ENCODE measurements at places on chromosomes 5 and 9.

DNA sequence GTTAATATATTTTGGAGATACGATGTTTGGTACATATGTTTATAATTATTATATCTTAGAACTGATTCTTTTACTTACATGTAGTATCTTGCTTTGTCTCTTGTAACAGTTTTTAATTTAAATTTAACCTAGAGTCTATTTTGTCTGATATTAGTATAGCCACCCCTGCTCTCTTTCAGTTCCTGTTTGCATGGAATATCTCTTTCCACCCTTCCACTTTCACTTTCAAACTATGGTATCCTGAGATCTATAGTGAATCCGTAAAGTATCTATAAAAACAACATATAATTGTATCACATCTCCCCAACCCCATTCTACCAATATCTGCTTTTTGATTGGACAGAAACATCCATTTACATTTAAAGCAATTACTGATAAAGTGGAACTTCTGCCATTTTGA is 7.2 kb downstream of the IRGM start:
- peak; percentile 46 for DNase-seq

GRCh38 chr9:99787556-99787955 is 34.1 kb upstream of the NR4A3 start:
- peak; percentile 53 for DNase-seq

- DNase-seq: no peak
These were observed 245.5 kb downstream of the AUH start for GRCh38 chr9:91116211-91116610.

- DNase-seq: no peak
These were observed 18.9 kb upstream of the IQGAP2 start for GRCh38 chr5:76384189-76384588.

DNA sequence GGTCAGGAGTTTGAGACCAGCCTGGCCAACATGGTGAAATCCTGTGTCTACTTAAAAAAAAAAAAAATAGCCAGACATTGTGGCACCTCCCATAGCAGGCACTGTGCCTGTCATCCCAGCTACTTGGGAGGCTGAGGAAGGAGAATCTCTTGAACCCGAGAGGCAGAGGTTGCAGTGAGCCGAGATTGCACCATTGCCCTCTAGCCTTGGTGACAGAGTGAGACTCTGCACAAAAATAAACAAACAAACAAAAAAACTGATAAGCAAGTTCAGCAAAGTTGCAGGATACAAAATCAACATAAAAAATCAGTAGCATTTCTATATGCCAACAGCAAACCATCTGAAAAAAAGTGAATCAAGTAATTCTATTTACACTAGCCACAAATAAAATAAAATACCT is 64.8 kb upstream of the TTC23L start:
- no peak for DNase-seq

DNA sequence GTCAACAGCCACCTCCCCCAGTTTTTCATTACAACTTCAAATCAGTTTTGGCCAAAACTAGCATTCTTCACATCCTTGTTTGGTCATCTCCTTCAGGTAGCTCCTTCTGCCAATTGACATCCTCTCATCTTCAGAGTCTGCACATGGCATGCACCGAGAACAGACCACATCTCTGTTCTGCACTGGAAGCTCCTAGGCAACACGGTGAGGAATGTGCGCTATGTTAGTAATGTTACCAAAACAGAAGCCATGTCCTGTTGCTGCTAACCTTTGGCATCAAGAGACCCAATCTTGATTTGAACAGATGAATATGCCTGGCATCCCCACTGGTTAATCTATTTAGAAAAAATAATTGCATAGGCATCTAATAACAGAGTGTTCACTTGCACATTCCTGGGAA is 5.1 kb upstream of the HK3 start:
- DNase-seq: no peak

- no peak for DNase-seq
These were observed 16.7 kb downstream of the EQTN start for GRCh38 chr9:27280249-27280648.

GRCh38 chr5:90571147-90571773 is 12.7 kb downstream of the ADGRV1 start:
- no peak for DNase-seq

DNA sequence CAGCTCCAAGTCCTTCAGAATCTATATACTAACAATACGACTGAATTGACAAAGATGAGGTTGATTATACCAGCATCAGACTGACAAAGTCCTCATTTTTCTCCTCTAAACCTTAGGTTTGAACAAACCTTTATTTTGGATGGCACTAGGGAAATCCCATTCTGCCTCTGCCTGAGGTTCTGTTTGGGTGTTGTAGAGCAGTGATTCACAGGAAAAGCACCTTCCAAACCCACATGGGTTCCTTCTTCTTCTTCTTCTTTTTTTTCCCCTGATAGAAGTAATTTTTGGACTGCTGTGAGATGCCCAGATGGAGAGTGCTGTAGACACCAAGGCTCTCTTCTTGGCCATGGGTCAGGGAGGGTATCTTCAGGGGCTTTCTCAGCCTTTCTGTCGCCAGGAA is 164.9 kb upstream of the PAPPA start:
- no peak for DNase-seq

GRCh38 chr5:154163327-154164248 is 26.9 kb upstream of the GALNT10 start:
- no peak for DNase-seq

GRCh38 chr5:180920710-180921109 is 21.8 kb downstream of the BTNL8 start:
- no peak for DNase-seq
